ENCODE measurements at places on chromosomes 16 and 17.

GRCh38 chr17:330993-331701 is 21.5 kb downstream of the RPH3AL start:
- DNase-seq = no peak

DNA sequence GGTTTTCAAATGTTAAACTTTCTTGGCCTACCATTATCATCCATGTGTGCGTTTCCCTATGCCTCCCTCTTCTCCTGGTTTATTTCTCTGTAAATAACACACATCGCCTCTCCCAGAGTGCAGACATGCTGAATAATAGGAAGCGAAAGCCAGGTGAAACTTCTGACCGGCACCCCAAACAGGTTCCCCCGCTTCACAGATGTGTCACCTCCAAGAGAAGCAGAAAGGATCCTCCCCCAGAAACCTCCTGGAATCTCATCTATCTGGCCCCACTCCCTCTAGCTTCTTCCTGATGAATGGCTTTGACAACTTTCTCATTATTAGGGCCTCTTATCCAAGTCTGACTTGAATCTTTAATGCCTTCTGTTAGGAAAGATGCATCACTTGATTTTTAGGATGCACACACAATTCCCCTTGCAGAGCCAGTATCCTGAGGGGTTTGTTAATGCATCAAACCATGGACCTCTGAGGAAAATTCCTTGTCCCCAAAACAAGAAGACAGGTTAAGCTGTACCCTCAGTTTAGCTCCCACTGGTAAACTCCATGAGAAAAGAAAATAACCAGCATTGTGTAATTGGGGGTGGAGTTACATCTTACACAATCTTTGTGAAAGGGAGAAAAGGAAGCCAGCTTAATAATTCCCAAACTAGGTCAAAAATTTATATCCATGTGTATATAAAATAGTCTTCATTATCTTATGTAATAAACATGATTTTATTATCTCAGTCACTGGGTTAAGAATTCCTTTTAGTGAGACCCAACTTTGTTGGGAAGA is 20.1 kb upstream of the HYDIN start:
- DNase-seq = no peak

GRCh38 chr17:41982026-41982760 is 15.6 kb downstream of the CNP start:
- no peak for DNase-seq

DNA sequence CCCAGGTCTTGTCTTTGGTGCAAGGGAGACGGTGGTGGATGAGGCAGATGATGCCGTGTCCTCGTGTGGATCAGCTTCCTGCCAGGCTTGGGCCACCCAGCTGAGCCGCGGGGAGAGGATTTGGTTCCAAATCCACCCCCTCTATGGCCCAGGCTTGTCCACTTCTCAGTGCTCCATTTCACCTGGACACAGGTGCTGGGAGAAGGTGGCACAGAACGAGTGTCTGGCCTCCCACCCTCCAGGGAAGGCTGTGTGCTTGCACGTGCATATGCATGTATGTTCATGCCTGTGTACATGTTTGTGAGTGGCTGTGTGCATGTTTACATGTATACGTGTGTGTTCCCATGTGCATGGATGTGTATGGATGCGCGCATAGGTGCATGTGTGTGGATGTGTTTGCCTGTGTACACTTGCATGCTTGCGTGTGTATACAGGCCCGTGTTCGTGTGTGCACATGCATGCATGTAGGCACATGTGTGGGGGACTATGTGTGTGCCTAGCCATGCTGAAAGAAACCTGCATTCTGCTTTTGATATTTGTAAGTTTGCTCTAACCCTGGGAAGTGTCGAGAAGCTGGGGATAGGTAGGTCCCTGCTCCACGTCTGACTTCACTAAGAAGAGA is 196.3 kb downstream of the IRF8 start:
- no peak for DNase-seq

DNA sequence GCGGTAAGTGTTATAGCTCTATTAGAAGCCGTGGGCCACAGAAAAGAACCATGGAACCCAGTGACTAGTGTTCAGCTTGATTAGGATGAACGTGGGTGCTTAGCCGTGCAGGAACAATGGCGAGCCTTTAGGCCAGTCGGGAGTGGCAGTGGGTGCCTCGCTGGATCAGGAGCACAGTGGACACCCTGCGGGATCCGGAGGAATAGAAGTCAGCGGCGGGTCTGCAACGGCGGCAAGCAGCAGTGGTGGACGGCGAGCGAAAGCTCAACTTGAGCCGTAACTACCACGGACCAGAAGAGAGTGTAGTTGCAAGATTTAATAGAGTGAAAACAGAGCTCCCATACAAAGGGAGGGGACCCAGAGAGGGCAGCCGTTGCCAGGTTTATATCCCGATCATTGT is 37.3 kb upstream of the CDH15 start:
- no peak for DNase-seq

DNA sequence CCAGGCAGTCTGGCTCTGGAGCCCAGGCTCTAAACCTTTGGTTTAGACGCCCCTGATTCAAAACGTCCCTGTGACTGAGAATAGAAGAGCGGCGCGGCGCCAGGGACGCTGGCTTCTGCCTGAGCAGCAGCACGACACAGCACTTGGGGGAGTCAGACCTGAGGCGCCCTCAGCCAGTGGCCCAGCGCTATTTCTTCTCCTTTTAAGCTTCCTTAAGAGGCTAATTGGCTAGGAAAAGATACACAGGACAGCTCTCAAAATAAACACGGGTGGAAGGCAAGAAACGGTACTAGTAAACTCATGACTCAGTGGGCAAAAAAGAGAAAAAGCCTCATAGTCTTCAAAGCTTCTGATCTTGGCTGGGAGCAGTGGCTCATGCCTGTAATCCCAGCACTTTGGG is 34.9 kb downstream of the GTF3C1 start:
- DNase-seq = no peak

DNA sequence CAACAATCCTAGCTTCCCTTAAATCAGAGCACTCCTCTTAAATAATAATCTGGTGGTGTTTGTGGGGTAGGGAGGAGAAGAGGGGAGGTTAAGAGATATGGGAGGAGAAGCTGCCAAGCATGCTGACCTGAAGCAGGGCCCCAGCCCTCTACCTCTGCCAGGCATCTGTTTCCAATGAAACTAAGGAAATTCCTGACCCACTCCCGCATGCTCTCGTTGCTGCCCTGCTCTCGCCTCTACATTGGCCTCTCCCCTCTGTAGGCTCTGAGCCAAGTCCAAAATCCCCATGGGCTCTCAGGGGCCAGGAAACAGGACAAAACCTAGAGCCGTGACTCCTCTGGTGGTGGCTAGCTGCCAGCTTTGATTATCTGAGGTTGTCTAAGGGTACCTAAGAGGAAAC is 559.5 kb upstream of the CDH11 start:
- peak; percentile 33 for DNase-seq

DNA sequence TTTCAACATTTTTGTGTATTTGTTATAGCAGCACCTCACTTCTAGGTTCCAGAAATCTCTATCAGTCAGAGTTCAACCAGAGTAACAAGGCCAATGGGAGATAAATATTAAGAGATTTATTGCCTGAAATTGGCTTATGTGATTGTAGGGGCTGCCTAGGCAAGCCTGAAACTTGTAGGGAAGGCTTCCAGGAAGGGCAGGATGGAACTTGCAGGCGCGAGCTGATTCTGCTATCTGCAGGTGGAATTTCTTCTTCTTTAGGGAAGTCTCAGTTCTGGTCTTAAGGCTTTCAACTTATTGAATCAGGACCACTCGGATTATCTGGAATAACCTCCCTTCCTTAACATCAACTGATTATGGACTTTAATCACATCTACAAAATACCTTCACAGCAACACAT is 199.5 kb upstream of the NLRP1 start:
- no peak for DNase-seq

GRCh38 chr17:1630662-1631061 is 2.0 kb upstream of the SLC43A2 start:
- peak; percentile 15 for DNase-seq

DNA sequence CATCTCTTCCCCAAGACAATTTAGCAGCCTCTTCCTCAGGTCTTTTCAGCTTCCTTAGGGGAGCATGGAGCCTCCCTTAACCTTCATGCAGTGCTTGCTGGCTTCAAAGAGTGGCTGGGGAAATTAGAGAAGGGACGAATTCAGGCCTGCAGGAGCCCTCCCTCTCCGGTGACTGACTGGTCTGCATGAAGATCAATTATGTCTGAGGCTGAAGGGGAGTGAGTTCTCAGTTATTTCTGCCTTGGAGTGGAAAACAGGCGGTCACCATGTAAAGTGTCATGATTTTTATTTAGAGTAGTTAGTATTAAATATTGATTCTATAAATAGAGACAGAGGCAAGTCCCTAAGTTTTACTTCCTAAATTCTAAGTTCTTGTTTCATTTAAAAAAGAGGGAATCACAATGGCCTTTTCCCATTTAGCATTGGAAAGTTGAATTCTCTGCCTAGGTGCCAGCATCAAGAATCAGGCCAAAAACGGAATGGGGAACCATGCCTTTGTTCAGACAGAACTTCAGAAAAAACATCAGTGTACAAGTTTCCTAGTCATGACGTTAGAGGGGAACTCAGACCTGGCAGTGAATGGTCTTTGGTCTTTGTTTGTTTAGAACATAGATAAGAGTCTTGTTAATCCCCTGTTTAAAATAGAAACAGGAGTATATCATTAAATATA is 4.4 kb downstream of the GABARAPL2 start:
- no peak for DNase-seq

DNA sequence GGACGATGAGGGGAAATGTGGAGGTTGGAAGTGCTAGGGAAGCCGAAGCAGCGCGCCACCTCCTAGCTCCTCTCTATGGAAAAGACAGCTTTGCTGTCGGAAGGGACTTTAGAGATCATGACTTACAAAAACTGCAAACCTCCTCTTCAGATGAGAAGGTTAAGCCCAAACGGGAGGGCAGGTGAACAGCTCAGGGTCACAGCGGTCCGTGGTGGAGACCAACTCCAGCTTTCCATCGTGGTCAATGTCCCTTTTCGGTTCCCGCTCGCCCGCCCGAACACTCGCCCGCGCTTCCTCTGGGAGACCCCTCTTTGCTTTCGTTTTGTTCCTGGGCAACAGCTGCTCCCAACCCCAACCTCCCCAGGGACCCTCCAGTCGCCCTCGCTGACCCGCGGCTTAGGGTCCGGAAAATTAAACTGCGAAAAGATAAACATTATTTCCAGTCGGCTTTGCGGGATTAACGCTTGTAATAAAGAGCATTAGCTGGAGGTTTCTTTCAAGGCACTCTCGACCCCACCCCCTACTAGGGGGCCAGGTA is 7.7 kb downstream of the IRX6 start:
- no peak for DNase-seq

- DNase-seq = peak; percentile 39
Observed at GRCh38 chr16:87560428-87561199, 41.7 kb upstream of the JPH3 start.

- no peak for DNase-seq
Observed at GRCh38 chr17:12548558-12548957, 117.1 kb upstream of the MYOCD start.

- no peak for DNase-seq
Observed at GRCh38 chr17:41627316-41628072, 3.1 kb upstream of the KRT17 start.

- DNase-seq = peak; percentile 85
Observed at GRCh38 chr16:69049146-69049545, 56.3 kb upstream of the HAS3 start.

DNA sequence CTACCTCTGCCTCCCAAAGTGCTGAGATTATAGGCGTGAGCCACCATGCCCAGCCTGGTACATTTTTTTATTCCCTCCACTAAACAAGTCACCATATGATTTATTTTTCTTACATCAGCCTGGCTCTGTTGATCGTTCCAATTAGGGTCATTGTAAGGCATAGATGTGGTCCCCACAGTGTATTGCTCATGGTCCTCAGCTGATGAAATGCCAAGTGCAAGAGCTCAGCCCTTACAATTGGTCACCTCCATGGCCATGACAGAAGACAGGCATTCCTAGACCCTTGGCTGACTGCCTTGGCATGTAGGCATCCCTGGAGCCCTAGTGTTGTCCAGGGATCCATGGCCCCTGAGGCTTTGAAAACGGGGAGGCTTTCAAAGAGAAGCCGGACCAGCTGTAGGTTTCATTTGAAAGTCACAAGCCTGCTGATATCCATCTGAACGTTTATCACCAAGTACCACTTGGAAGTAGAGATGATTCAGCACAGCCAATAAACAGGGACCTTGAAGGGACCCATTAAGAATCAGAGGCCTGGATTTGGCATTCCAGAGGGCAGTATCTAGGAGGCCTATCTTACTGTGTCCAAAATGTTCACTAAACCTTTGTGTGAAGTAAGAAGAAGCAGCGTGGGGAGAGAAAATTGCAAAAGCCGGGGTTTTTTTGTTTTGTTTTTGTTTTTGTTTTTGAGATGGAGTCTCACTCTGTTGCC is 20.6 kb upstream of the PRKCA start:
- peak; percentile 67 for DNase-seq

GRCh38 chr17:8153525-8153956 is 1.3 kb upstream of the PER1 start:
- DNase-seq = peak; percentile 95

DNA sequence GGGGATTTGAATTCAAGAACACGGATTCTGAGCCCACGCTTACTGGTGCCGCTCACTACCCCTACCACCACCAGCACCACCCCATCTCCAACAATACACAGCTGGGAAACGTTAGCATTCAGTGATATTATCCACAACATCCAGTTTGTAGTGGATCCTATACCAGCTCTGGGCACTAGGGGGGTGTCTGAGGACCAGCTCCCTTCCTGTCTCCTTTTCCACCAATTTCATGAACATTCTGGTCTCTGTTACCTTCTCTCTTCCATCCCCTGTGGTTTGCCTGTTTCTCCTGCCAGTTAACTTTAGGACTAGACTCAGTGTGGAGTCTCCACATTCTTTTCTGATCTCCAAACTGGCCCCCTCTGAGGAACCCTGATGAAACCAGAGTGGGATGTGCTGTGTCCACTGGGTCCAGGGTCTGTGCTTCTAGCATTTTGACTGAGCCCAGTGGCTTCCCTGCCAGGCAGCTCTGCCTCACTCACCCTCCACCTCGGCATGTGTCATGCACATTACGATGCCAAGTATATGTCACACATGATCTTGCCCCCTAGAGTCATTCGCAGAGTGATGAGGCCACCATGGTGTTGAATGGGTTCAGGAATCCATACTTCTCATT is 187.0 kb upstream of the CDH13 start:
- peak; percentile 7 for DNase-seq

- peak; percentile 46 for DNase-seq
Observed at GRCh38 chr16:87178177-87178863, 138.9 kb downstream of the C16orf95 start.

DNA sequence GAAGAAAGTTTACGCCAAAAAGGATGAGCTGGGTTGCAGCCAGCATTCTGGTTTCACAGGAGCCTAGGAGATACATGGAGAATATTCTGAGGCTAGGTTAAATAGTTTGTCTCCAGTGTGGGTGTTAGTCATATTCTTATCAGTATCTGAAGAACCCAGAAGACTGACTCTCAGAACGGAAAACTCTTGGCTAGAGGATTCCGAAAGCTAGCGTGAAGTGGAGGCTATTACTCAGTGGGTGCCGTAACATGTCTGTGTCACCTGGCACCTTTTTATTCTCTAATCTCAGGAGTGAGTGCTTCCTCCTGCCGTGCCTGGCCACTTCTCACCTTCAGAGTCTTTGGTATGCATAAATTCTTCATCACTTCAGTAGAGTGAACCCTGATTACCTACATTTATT is 199.5 kb downstream of the WWOX start:
- no peak for DNase-seq

Measured in fibroblast of skin of scalp (primary cell).